ENCODE measurements at places on chromosomes 7 and 10.

GRCh38 chr7:43108255-43109011 lies 4.0 kb upstream of the HECW1 start:
- no peak for DNase-seq

DNA sequence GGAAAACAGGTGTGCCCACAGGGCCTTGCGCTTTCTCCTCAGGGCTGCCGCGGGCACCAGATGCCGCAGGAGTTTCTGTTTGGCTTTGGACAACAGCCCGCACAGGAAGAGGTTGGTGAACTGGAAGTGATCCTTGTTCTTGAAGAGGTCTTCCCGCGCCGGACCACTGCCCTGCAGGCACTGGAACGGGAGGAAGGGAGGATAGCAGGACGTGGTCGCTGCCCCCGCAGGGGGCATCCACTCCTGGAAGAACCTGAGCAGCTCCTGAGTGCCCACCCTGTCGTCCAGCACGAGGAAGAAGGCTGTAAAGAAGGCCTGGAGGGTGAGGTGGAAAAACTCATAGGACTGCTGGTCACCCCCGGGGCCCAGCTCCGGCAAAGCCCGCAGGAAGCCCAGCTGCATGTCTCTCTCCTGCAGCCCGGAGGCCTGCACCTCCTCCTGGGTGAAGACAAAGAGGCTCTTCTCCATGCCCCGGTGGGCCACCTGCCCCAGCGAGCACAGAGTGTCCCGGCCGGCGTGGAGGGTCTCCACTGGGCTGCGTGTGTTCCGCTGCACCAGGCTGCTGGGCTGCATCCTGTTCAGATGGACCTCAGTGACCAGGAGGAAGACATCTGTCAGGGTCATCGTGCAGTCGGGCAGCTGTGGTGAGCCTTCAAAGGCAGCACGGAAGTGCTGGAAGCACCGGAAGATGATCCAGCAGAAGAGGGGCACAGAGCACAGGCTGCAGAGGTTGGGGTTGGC lies 26.9 kb downstream of the NOD1 start:
- no peak for DNase-seq

DNA sequence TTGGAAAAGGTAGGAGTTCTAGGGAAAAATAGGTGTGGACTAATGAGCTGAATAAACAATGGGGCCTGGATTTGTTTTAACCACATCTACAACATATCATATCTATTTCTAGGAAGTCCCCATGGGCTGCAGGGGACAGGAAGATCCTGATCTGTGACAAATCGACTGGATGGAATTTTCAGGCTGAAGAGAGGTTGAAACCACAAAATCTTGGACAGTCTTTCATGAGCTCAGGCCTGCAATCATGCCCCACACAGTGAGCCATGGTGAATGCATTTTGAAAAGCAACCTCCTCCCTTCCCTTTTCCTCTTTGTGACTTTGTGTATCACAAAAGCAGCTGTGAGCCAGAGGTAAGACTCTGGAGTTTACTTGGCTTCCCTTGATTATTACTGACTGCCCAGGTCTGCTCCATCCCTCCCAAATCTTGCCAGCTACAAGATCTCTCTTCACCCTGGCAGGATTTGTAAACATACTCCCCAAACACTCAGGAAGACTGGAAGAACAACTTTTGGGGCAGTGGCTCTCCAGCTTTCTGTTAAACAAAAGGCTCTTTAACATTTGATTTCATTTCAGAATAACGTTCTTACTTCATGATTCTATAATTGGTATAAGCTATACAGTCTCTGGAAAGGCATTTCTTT lies 66.4 kb downstream of the ASAH2B start:
- no peak for DNase-seq

- no peak for DNase-seq
Measured at GRCh38 chr10:98925651-98926050, 310.0 kb downstream of the HPSE2 start.

DNA sequence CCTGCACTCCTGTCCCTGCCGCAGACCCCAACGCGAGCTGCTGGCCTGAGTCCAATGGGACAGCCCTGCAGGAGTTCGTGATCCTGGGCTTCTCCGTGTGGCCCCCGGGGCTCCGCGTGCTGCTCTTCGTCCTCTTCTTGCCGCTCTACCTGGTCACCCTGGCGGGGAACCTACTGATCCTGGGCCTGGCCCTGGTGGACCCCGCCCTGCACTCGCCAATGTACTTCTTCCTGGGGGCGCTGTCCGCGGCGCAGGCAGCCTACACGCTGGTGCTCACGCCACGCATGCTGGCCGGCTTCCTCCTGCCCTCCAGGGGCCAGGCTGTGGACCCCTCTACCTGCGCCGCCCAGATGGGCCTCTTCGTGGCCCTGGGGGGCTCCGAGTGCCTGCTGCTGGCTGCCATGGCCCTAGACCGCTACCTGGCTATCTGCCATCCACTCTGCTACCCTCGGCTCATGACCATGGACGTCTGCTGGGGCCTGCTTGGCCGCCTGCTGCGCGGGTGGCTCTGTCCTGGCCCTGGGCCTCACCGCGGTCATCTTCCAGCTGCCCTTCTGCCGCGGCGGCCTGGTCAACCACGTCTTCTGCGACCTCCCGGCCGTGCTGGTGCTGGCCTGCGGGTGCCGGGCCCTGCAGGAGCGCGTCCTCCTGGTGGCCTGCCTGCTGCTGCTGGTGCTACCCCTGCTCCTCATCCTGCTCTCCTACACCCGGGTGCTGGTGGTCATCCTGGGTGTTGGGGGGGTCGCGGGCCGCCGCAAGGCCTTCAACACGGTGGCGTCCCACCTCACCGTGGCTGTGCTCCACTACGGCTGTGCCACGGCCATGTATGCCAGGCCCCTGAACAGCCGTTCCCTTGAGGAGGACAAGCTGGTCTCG lies 71.7 kb downstream of the RBAK start:
- DNase-seq: no peak

GRCh38 chr10:48469516-48470020 lies 135.3 kb downstream of the ARHGAP22 start:
- DNase-seq: no peak

DNA sequence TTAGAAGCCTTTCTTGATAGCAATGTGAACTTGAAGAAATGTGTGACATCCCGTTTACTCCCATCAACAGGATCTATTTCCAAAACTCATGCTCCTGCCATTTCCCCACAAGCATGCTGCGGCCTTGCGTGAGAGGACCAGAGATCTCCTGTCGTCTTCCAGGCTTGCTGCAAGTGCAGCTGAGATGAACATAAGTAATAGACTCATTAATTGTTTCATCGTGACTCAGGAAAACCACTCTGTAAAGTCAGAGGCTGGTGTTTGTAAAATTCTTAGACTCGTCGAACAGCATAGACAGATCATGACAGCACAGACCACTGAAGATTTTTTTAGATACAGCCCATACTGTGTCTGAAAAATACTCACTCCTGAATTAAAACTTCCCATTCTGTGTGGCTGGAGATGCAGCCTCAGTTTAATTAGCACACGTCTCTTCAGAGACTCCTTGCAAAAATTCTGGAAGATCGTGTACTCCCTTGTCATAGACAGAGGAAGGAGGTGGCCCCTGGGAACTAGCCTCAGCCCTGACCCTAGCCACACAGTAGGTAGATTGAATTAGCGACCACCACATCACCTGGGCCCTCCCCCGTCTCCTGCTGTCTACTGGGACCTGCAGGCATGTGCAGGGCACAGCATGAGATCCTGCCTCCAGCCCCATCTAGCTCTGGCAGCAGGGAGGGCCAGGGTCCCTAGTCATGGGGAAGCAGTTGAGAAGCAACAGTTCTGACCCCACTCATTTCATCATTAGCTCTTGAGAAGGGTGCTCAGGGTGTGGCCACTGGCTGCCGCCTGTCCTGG lies 226.0 kb downstream of the CELF2 start:
- no peak for DNase-seq

DNA sequence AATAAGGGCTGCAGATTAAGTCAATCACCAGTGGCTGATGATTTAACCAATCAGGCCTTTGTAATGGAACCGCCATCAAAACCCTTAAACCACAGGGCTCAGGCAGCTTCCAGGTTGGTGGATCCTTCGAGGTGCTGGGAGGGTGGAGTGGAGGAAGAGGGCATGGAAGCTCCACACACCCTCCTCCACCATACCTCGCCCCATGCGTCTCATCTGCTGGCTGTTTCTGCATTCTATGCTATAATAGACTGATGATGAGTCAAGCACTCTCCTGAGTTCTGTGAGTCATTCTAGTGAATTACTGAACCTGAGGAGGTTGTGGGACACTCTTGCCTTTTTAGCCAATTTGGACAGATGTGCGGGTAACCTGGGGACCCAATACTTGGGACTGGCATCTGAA lies 43.9 kb downstream of the CHST15 start:
- DNase-seq: no peak

GRCh38 chr7:95027234-95027872 lies 120.0 kb downstream of the PPP1R9A start:
- DNase-seq: no peak

DNA sequence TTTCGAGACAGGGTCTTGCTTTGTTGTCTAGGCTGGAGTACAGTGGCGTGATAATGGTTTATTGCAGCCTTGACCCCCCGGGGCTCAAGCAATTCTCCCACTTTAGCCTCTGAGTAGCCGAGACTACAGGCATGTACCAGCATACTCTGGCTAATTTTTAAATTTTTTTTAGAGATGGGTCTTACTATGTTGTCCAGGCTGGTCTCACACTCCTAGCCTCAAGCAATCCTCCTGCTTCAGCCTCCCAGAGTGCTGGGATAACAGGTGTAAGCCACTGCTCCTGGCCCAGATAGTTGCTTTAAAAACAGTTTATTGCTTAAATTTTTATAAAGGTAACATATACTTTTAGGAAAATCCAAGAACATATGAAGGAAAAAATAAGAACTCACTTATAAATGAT lies 26.3 kb downstream of the NEURL1 start:
- DNase-seq: no peak

GRCh38 chr7:44176486-44176885 lies 12.8 kb downstream of the GCK start:
- no peak for DNase-seq

GRCh38 chr10:100229819-100230422 lies 525 bp upstream of the CHUK start:
- no peak for DNase-seq

GRCh38 chr7:44094365-44094764 lies 9.8 kb upstream of the AEBP1 start:
- DNase-seq: no peak

DNA sequence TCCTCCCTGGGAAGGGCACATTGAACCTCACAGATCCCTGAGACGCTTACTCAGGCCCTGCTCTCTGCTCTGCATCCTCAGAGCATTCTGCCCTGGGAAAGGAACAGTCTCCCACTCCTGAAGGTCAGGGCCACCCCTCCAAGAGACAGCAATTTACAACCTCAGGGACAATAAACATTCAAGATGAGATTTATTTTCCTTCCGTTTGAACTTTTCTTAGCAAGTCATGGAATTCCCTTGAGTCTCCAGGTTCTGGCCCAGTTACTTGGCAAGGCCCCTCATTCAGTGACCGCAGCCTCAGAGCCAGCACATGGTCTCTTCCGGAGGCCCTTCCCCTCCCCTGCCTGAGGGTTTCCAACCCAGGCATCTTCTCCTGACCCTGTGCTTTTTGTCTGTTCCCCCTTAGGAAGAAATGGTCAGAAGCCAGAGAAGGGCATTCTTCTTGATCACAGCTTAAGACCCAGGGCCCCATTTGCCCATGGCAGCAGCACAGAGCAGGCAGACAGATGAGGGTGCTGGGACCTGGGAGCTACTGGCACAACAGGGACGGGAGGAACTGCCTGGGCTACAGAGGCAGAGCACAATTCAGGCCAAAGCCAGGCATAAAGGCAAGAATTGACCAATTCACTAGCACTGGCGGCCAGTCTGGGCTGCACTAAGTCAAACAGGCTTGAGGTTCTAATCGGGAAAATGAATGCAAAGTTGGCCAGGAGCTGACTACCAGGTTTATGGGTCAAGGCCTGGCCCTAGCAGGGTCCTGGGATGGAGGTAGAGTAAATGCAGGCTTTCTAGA lies 56.7 kb downstream of the VSTM4 start:
- DNase-seq: no peak

Measured in activated gamma-delta T cell (primary cell).